T-helper 22 cell (primary cell): ENCODE measurements at places on chromosomes 3 and 15.

DNA sequence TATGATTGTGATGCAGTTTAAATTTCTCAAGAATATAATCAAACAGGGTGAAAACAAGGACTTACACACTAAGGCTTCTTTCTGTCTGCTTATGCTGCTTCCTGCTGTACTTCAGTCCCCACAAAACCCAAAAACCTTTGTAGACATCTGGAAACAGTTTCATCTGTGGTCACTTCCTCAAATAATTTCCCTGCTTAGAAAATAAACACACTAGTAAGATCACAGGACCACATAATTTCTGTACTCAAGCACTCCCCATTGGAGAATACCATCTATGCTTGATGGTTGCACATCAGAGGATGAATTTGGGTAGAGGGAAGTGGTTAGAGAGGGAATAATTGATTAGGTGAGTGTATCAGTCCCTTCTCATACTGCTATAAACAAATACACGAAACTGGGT, 266.2 kb downstream of the LSAMP start:
- no peak for DNase-seq

DNA sequence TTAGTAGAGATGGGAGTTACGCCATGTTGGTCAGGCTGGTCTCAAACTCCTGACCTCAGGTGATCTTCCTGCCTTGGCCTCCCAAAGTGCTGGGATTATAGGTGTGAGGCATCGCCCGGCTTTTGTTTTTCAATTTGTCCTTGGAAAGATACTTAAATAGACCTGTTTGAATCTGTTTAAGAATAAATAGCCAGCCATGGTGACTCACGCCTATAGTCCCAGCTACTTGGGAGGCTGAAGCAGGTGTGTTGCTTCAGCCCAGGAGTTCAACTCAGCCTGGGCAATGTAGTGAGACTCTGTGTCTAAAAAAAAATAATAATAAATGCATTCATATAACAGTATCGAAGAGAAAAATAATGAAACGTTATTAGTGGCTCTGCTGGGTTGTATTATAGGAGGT, 17.3 kb downstream of the SNAPC5 start:
- no peak for DNase-seq

- no peak for DNase-seq
These were observed 119.9 kb upstream of the FHIT start for GRCh38 chr3:61371123-61371522.

- DNase-seq, result no peak
These were observed 90.7 kb upstream of the FNDC3B start for GRCh38 chr3:171948674-171949073.

DNA sequence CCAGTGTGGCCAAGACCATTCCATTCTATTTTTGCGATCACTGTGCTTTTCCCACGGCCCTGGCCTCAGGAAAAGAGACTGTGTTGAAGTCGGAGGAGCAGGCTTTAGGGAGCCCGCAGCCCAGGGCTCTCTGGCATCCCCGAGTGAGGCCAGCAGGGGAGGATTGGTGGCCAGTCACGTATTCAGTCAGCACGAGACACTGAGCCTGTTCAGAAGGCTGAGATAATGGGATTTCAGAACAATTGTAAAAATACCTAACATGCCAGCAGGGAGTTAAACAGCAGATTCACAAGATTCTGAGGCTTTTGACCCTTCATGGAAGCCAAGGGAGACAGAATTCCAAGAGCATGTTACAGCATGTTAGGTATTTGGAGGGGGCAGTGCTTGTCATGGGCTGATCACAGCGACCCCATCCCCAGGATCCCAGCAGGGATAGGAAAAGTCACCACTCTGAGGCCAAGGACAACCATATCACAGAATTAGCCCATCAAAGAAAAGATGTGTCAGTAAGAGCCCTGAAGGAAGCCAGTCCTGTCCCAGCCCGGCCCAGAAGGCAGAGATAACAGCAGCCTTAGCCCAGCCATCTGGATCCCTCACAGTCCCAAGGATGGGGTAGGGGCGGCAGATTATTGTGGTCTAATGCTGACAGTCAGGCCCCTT, 40.6 kb downstream of the AMOTL2 start:
- DNase-seq, result no peak

DNA sequence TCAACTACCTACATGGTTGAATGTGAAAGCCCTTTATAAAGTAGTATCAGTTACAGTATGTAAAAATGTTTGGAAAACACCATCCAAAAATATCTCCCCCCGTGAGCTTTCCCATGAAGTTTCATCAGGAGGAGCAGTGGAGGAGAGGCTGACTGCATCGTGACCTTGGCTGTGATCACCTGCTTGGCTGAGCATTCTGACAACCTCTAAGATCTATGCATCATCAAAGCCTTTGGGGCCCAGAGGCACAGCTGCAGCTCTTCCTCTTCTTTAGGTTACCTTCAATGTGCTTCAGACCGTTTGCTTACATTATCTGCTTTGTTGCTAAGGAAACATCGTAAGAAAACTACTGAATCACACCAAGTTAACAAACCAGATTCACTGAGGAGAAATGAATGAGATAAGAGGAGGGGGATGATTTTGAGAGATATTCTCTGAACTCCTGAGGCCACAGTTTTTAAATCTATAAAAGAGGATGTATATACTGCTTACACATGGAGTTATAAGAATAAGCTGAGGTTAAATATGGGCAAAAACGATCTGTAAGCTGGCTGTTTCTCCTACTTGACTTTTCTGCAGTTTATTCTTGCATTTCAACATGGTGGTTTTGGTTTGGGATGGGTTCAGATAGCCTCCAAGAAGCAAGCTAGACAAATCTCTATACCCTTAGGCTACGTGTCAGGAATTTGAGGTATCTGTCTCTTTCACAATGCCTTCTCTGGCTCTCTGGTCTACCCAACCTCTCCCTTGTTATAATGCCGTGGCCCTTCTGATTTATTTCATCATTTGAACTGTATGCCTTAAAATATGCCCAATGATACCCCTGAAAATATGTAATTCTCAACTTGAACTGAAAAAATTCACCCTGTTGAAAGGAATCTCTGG, 4.0 kb downstream of the GCSAM start:
- peak; percentile 52 for DNase-seq

DNA sequence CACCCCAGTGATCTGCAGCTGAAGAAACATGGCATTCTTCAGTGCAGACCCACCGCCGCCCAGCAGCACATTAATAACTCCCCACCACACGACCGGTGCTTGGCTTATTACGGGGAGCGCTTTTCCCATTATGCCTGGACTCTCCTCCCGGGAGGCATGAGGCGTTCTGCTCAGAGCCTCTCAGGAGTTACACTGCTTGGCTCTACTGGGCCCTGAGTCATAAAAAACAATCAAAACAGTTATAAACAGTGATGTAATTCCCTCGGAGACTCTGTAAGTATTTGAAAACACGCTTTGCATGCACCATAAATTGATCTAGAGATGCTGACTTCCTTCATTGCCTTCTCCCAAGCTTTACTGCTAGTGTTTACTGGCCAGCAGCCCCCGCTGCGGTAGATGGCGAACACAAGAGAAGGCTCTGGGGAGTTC, 77.1 kb upstream of the SNRPA1 start:
- no peak for DNase-seq

DNA sequence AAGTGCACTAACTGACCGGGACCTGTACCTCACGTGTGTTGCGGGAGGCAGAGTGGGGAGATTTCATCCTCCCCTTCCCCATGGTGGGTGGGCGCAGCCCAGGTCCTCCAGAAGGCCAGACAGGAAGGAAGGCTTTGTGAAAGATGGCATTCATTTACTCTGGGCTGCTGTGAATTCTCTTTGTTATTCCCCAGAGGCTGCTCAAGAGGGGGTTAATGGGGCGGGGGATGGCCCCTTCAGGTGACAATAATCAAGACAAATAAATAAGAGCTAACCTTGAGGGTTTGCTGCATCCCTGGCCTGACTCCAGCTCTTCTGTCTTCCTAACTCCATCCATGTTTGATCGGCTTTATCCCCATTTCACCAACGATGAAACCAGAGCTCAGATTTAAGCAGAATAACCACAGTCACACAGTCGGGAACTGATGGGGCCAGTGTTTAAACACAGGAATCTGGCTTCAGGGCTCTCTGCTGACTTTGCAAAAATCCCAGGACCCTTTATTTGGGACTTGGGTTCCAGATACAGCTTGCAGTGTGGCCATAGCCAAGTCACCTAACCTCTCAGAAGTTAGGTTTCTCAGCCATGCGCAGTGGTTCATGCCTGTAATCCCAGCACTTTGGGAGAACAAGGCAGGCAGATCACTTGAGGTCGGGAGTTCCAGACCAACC, 16.5 kb downstream of the PIF1 start:
- no peak for DNase-seq
